ENCODE measurements at places on chromosomes 5 and 9.
A peak's percentile ranks its signal among the peaks of the same experiment; 100 is the strongest.

- DNase-seq, result no peak
Measured at GRCh38 chr5:135332519-135333150, 66.4 kb downstream of the MACROH2A1 start.

DNA sequence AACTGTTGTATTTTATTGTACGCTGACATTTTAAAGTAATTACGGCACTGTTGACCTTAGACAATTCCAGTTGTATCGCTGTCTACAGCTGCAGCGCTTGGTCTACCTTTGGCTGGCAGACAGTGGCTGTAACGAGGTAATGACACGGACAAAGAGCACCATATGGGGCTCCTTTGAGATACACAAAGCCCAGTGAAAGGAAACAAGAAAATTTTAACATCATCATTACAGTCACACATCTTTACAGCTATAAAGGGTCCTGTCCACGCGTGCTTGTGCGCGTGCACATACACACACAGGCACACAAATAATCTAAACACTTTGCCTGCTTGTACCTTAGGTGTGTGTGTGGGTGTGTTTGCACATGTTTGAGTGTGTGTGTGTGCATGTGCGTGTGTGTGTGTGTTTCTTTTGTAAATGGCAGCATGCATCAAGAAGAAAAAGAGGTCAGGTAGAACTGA lies 946.0 kb downstream of the NR2F1-AS1 start:
- DNase-seq, result no peak

DNA sequence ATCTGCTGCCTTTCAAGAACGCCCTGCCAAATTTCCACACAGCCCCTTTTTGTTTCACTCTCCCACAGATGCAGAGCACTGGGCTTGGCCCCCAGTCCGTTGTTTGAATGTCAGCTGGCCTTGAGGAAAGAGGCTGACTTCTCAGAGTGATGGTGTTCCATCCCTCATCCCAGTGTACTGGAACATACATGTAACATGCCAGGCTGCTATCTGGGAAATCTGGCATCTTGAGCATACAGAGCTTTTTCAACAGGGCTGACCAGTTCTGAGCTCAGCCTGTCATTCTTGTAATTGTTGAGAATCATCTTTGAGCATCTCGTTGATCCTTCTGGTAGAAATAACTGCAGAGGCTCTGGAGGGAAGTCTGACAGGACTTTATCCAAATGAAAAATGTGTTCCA lies 2.8 kb downstream of the GALNT10 start:
- no peak for DNase-seq

- DNase-seq, result no peak
Measured at GRCh38 chr9:113695440-113695851, 180.7 kb upstream of the ZNF618 start.

GRCh38 chr9:131407717-131408195 lies 13.9 kb downstream of the PRRC2B start:
- peak; percentile 38 for DNase-seq

GRCh38 chr9:96484521-96484931 lies 34.6 kb downstream of the HABP4 start:
- no peak for DNase-seq

DNA sequence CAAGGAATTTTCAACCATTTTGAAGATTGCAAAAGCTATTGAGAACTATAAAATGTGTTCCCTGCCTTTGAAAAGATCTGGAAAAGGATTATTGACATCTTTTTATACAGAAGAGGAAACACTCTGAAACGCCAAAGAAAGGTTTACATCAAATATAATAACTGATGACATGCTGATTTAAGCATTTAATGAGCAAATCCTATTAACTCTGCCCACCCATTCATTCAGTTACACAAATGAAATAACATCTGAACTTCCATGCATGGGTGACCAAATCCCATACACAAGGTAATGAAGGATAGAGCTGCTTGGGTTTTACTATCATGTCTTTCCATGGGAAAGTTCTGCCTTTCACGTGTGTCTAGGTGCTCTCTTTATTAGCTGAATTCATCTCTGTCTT lies 589.4 kb upstream of the WWC1 start:
- no peak for DNase-seq

GRCh38 chr9:36935332-36935731 lies 98.7 kb downstream of the PAX5 start:
- no peak for DNase-seq

- no peak for DNase-seq
Measured at GRCh38 chr5:89289604-89290003, 406.6 kb upstream of the MEF2C start.

DNA sequence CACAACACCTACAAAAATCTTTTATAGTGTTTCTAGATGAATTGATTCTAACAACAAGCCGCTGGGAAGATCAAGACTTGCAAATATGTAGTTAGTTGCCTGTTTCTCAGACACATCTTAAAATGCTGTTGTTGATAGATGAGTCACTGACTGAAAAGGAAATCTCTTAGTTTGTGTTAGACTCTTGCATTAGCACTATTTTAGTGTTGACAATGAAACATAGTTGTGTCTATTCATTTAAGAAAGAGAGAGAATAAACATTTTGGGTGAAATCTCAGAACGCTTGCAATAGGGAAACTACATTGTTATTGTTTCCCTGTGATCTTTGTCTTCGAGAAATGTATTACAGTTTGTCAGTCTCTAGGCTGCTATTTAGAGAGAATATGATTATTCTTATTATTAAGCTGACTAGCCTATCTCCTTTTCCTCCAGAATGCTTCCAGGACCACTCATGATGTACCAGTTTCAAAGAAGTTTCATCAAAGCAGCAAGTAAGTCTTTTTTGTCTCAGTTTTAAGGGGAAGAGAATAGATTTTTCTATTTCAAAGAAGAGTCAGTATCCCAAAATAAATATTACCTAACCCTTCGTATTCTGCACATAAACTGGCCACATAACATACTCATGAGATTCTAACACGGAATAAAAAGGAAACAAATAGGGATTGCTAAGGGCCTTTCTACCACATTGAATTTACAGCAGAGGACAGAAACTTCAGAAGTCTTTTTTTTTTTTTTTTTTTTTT lies 285.6 kb downstream of the ARHGAP26 start:
- no peak for DNase-seq

DNA sequence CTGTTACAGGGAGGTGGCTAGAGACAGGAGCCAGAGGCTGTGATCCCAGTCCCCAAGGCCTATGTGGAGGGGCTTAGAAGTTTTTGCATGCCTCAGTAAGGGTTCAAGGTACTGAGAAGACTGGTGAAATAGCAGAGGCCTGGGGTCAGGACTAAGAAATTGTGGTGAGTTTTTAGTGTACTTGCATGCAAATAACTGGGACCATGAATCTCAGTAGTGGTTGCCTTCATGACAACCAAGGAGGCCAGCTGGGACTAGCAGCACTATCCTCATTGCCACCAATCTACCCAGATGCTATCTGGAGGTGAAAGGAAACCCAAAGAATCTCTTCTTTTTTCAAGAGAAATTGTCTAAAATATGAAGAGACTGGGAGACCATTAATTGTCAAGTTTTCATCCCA lies 395.1 kb downstream of the CETN3 start:
- DNase-seq, result no peak

- peak; percentile 44 for DNase-seq
Measured at GRCh38 chr5:157312492-157312891, 46.6 kb downstream of the CYFIP2 start.

DNA sequence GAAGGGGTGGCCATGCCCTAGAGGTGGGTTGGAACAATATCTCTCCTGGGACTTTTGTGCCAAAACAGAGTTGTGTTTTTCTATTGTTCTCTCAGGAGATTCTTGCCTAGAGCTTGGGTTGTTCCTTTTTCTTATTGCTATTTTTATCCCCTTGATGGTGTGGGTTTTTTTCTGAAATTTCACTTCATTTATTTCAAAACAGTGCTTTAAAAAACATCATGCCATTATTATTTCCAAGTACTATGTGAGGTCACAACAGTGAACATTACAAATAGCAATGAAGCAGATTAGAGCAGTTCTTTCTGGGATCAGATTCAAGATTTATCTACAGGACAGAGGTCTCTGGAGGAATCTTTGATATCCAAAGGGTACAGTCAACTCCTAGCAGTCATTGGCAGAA lies 76.6 kb downstream of the ACTBL2 start:
- no peak for DNase-seq

GRCh38 chr5:134242146-134242545 lies 16.3 kb upstream of the PPP2CA start:
- no peak for DNase-seq

- no peak for DNase-seq
Measured at GRCh38 chr5:21663082-21663481, 1190.1 kb downstream of the CDH12 start.

GRCh38 chr5:160054831-160055230 lies 45.9 kb downstream of the TTC1 start:
- no peak for DNase-seq

DNA sequence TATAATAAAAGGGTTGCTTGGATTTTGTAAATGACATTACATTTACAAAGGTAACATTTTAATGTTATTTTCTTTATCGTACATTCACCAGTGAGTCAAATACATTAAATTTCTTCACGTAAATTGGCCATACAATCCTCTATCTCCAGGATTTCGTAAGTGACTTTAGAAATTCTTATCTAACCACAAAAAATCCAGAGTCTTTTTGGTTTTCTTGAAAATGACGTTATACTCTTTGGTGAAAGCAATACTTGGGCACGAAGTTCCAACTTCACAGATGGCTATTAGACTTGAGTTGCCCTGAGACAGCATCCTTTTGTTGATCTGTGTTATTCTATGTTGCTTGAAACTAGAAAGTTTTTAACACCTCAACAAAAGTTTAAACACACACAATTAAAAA lies 87.4 kb upstream of the CDH10 start:
- no peak for DNase-seq

DNA sequence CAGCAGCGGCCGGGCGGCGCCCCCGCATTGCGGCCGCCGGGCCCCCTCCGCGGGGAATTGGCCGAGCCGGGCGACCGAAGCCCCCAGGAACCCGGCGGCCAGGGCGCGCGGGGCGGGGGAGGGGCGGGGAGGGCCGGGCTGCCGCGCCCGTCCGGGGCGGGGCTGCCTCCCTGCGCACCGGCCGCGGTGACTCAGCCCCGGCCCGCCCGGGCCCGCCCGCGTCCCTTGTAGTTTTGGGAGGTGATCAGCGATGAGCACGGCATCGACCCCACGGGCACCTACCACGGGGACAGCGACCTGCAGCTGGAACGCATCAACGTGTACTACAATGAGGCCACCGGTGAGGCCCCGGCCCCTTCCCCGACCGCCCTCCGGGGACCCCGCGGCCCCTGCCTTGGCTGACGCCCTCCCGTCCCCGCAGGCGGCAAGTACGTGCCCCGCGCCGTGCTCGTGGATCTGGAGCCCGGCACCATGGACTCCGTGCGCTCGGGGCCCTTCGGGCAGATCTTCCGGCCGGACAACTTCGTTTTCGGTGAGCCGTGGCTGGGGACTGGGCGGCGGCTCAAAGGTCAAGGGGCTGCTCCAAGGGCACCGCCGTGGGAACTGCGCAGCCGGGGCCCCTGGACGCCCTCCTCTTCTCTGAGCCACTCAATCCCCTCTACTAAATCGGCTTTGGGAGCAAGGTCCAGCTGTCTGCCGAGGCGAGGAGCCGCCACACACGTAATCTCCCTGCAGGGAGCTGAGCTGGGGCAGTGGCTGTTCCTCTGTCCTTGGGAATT lies 592 bp downstream of the TUBB4B start:
- peak; percentile 54 for DNase-seq

DNA sequence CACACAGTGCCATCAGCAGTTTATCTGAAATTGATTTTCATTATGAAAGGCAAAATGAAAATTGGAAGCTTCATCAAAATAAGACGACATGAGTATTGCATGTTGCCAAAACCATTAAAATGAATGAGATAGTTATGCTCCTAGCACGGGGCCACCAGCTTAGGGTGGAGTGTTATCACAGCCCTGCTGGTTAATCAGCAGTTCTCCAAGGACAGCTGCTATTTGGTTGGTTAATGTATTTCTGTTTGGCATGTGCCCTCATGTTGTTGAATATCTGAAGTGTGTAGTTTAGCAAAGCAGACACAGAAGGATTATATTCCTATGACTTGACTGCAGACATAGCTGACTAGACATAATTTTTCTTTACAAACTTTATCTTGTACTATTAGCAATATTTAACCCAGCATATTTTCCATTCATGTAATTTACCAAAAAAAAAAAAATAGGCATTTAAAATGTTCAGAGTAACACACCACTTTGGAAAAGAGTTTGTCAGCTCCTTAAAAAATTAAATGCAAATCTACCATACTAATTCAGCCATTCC lies 98.6 kb upstream of the PIK3R1 start:
- DNase-seq, result no peak

DNA sequence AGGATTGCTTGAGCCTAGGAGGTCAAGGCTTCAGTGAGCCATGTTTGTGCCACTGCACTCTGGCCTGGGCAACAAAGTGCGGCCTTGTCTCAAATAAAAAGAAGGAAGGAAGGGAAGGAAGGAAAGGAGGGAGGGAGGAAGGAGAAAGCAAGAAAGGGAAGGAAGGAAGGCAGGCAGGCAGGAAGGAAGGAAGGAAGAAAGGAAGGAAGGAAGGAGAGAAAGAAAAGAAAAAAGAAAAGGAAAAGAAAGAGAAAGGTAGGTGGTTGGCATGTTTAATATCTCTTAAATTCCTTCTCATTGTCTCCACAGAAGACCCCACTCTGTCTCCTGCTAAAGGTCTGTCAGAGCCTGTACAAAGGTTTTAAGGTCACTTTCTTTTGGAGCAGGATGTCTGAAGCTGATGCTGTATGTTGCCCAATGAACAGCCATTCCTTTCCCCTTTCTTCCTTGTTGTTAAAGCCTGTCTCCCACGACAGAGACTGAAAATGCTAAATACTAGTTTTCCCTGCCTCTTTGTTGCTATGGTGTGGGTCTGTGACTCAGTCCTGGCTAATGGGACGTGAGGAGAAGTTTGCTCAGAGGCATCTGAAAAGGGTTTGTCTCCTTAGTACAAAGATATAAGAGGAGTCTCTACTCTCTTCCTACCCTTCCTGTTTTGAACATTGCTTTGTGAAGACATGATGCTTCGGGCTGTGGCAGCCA lies 213.3 kb downstream of the PCSK1 start:
- no peak for DNase-seq

GRCh38 chr5:165334201-165334600 lies 1828.8 kb downstream of the MAT2B start:
- no peak for DNase-seq

- no peak for DNase-seq
Measured at GRCh38 chr5:14227513-14227912, 84.4 kb downstream of the TRIO start.

DNA sequence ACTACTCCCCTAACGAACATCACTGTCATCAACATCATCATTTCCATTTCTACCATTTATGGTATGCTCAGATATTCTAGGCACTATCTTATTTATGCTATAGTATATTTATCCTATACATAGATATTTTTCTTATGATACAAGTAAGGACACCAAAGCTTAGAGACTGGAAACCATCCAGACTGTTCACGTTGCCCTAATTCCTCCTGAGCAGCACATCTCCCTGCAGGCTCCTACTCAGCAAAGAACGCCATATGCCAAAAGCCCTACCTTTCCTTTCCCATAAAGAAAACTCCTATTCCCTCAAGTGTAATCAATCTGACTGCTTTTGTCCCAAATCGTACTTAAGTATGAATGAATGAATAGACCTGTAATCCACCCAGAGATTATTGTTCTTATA lies 247.0 kb downstream of the PRELID2 start:
- DNase-seq, result no peak

GRCh38 chr9:93636172-93636661 lies 59.8 kb downstream of the PHF2 start:
- no peak for DNase-seq
